Spinal cord (tissue), 10 donors: ENCODE measurements at places on chromosomes 16 and 17.

DNA sequence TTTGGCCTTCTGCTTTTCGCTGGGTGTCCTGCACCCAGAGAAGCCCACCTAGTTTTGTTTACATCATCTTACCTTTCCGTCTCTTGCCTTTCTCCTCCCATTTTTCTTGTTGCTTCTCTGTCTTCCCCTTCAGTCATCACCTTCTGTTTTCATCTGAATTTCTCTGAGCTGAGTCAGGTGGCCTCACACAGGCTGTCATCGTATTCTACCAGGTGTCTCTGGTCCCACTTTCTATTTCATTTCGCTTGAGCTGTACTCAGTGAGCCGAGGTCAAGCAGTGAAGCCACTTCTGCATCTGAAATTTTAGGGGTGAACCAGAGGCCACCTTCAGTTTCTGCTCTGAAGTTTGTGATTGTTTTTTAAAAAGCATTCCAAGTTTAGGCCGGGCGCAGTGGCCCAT, 9.7 kb downstream of the CRAMP1 start:
- no peak for DNase-seq

DNA sequence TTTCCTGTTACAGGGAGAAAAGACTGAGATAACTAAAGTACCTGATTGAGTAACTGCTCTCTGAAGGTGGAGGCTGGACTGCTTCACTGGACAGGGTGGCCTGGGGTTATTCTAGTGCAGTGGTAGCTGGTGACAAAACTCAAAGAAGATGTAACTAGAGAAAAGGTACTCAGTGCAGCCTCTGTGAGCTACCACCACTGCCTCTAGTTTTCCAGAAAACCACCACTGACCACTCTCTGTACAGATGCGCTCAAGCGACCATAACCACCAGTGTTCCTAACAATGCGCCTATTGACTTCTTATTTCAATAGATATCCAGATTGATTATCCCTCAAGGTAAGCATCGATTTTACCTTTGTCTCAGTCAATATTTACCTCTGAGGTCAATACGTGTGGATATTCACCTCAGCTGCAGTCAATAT, 492.2 kb downstream of the WWOX start:
- DNase-seq: no peak

GRCh38 chr16:1916640-1916990, 1.6 kb downstream of the HS3ST6 start:
- DNase-seq: no peak

- peak; percentile 41 for DNase-seq
Observed at GRCh38 chr16:63005356-63005755, 969.1 kb upstream of the CDH8 start.

- no peak for DNase-seq
Observed at GRCh38 chr17:39244016-39244599, 18.4 kb upstream of the STAC2 start.

GRCh38 chr16:2513405-2514332, at the start of gene ATP6V0C:
Gene ATP6V0C (plus strand): TSS chr16:2513952. CDS start chr16:2514104, 152 bp downstream.
- peak; percentile 97 for DNase-seq

DNA sequence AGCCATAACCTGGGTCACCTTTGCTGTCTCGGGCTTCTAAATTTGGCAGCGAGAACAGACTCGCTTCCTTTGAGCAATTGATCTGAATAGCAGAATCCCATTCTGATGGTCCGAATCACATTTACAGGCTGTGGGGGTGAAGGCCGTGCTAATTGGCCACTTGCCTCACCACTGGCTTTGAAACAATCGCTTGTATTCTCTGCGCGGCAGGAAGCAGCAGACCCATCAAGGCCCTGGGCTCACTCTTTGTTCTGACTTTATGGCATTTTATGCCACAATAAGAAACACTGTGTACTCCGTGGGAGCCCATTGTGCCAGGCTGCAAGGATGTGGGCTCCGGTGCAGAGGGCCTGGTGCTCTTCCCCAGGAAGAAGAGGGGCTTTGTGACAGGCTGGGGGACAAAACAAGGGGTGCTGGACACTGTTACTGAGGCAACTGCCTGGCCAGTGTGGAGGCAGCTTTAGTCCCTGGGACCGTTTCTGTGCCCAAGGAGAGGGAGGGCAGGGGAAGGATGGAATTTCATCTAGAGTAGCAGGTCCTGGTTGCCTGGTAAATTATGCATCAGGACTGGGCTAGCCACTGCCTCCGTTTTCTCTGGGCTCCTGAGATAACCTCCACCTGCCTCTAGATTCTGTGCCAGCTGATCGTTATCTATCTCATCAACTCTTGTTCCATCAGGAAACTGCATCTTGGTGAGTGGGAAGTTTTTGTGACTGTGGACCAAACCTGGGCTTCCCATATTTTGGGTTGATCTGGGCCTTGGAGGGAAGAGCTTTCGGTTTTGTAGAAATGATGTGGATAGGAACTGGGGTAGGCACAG, 78.5 kb downstream of the MRC2 start:
- DNase-seq: peak; percentile 84

- no peak for DNase-seq
Observed at GRCh38 chr16:17063201-17064139, 407.3 kb downstream of the XYLT1 start.

- peak; percentile 26 for DNase-seq
Observed at GRCh38 chr16:82761858-82762257, 135.1 kb downstream of the CDH13 start.

GRCh38 chr17:34714475-34715410, 135.4 kb downstream of the TMEM132E start:
- DNase-seq: no peak

DNA sequence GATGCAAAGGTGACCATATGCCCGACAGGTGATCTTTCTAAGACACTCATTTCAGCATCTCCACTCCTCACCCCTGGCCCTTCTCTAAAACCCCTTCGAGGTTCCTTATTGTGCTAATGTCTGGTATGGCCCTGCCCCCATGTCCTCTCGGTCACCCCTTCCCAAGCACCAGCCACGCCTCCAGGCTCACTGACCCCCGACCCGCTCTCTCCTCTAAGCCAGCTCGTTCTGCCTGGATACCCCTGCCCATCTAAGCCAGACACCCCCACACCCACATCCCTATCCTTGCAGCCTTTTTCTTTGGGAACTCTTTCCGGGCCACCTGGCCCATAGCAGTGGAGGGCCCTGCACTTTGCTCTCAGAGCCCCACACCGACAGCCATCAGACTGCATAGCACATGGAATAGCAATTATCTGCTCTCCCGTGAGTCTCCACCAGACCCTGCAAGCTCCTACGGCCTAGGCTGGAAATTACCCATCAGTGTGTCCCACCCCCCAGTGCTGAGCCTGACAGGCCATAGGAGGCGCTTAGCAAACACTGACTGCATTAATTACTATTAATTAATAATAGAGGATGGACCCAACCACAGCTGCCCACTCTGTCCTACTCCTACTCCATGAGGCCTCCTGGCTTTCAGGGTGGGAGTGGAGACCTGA, 176.7 kb downstream of the TMEM132E start:
- no peak for DNase-seq

GRCh38 chr16:78402833-78403232, 303.4 kb downstream of the WWOX start:
- no peak for DNase-seq

DNA sequence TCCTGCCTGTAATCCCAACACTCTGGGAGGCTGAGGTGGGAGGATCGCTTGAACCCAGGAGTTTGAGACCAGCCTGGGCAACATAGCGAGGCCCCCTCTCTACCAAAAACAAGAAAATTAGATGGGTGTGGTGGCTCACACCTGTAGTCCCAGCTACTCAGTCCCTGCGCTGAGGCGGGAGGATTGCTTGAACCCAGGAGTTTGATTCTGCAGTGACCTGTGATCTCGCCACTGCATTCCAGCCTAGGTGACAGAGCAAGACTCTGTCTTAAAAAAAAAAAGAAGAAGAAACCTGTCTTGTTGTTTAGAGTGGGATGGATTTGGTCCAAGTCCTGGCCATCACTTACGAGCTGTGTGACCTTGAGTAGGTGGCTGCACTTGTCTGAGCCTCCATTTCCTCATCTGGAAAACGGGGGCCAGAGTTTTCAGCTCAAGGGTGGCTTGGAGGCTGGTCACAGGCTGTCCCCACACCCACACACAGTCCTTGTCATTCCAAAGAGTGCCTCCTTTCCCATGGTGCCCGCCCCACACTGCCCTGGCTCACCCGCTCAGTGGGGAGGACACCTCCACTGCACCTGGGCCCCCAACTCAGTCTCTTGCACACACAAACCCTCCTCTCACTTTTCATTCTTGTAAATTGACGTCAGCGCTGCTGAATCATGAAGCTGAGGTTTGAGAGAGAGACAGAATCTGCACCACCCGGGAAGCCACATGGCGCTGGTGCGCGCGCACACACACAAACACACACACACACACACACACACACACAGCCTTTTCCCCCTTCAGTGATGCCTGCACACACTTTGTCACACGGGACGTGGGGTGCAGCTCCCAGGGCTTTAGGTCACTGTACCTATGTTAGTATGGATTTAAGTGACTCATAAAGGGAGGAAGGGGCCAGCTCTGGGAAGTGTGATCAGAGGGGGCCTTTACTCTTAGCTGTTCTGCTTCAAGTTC, 4.2 kb downstream of the SOCS1 start:
- no peak for DNase-seq

DNA sequence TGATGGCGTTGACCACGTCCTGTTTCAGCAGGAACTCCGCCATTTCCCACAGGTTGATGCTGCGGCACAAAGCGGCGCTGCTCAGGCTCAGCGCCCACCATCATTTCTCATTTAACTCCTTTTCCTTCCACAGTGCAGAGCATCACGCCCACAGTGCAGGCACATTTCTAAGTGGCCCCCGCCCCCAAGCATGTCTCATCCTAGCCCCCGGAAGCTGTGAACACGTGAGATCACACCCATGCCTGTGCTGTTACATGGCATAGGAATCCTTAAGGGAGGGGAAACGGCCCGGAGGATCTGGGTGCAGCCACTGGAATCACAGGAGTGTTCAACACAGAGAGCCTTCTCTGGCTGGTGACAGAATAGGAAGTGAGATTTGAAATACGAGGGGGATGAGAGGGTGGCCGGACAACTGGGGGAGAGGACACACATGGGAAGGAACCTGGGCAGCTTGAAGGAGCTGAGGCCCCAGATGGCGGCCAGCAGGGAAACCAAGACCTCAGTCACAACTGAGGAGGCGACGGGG, 4.7 kb downstream of the NAGPA start:
- DNase-seq: no peak

GRCh38 chr16:48503779-48504178, 106.2 kb downstream of the N4BP1 start:
- DNase-seq: peak; percentile 74

- DNase-seq: no peak
Observed at GRCh38 chr17:39200070-39200879, at the start of gene RPL19. Gene RPL19 (plus strand): TSS chr17:39200283. CDS start chr17:39200345, 62 bp downstream.

DNA sequence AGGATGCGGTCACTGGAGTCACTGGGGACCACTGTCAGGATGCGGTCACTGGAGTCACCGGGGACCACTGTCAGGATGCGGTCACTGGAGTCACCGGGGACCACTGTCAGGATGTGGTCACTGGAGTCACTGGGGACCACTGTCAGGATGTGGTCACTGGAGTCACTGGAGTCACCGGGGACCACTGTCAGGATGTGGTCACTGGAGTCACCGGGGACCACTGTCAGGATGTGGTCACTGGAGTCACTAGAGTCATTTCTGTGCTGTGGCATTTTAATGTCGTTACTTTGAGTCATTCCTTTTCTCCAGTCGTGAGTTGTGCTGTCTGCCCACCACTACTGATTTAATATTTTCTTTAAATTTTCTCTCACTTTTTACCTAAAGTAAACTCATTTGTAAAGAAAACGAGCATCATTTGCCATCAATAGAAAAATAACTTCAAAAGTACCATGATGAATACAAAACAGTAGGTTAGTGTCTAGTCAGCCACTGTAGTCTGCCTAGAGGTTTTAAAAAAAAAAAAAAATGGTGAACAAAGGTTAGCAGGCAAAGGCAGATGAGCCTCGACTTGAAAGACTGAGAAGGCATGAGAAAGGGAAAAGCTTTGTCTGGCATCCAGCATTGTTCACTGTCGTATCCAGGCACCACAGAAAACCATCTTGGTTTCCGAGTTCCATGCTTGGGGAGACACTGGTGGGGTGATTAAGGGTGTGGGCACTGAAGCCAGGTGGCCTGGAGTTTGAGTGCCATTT, 346.6 kb downstream of the SNX29 start:
- DNase-seq: no peak

GRCh38 chr16:3652373-3653195, 1.9 kb upstream of the DNASE1 start:
- no peak for DNase-seq

DNA sequence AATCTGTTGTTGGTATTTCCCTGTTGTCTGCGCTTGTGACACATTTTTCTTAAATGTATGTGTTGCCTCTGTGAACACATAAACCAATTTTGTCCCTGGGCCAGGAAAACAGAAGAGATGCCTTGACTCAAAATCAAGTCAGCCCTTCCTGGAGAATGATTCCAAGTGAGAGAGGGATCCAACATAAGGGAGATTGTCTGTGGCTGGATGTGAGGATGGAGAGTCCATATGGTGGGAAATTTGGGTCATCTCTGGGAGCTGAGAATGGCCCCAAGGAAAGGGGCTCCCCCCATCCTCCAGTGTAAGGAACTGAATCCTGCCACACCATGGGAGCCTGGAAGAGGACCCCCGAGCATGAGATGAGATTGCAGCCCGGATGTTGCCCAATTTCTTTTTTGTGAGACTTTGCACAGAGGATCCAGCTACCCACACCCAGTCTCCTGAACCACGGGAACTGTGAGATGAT, 13.5 kb downstream of the CRYM start:
- peak; percentile 95 for DNase-seq
